CD8-positive, alpha-beta memory T cell (primary cell): ENCODE measurements at places on chromosomes 7 and 10.

- no peaks in the 10 kb centered on the region for H3K27me3 ChIP-seq
- DNase-seq: no peak
- no peaks in the 10 kb centered on the region for H3K4me1 ChIP-seq
- no peak overlapping the region for H3K27ac ChIP-seq
- H3K36me3 ChIP-seq: peaks cover 6% of the 10 kb centered on the region
These were observed 155.8 kb downstream of the MLLT10 start for GRCh38 chr10:21689881-21690280.

DNA sequence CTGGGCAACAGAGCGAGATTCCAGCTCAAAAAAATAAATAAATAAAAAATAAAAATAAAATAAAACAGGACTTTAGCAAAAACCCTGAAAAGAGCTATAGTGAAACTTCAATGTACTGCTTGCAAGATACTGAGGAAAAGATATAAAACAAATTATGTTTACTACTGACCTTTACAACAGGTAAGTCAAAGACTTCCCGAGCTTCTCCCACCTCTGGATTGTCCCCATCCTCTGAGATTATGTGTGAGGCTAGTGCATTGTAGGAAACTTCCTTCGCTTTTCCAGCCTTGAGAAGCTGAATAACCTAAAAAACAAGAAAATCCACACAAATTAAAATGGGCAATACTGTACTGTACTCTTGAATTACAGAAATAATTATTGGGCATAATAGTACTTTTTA is 4.4 kb downstream of the PAXIP1 start:
- H3K4me1 ChIP-seq: peaks cover 7% of the 10 kb centered on the region
- no peak for DNase-seq
- no peaks in the 10 kb centered on the region for H3K27me3 ChIP-seq
- H3K36me3 ChIP-seq: peaks cover 5% of the 10 kb centered on the region
- no peak overlapping the region for H3K27ac ChIP-seq
- H3K4me3 ChIP-seq: no peak overlapping the region

GRCh38 chr10:761376-761775 is 71.9 kb upstream of the DIP2C start:
- no peak overlapping the region for H3K4me3 ChIP-seq
- no peaks in the 10 kb centered on the region for H3K4me1 ChIP-seq
- no peaks in the 10 kb centered on the region for H3K36me3 ChIP-seq
- no peaks in the 10 kb centered on the region for H3K27me3 ChIP-seq
- no peak overlapping the region for H3K27ac ChIP-seq

DNA sequence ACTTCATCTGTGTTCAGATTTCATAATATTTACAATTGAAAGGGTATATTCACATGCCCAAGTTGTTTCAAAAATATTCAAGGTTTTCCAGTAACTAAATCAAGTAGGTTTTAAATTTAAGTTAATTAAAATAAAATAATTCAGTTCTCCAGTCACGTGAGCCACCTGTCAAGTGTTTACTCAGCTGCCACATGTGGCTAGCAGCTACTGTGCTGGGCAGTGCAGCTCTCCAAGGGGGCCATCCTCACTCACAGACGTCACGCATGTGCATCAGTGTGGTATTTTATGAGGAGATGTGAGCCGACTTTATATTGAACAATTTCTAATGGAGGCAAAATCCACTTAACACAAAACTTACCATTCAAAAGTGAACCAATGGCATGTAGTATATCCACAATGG is 69.7 kb upstream of the CAMK2B start:
- no peak for DNase-seq
- H3K4me3 ChIP-seq: no peak overlapping the region
- no peak overlapping the region for H3K27ac ChIP-seq

GRCh38 chr10:127892743-127893142 is at the start of gene CLRN3:
Gene CLRN3 (minus strand): TSS chr10:127892941. CDS start chr10:127892784, 157 bp downstream.
- no peaks in the 10 kb centered on the region for H3K27me3 ChIP-seq
- H3K36me3 ChIP-seq: no peaks in the 10 kb centered on the region
- no peak within 1 kb of the TSS for H3K4me3 ChIP-seq
- no peaks in the 10 kb centered on the region for H3K4me1 ChIP-seq
- no peak within 1 kb of the TSS for H3K27ac ChIP-seq

DNA sequence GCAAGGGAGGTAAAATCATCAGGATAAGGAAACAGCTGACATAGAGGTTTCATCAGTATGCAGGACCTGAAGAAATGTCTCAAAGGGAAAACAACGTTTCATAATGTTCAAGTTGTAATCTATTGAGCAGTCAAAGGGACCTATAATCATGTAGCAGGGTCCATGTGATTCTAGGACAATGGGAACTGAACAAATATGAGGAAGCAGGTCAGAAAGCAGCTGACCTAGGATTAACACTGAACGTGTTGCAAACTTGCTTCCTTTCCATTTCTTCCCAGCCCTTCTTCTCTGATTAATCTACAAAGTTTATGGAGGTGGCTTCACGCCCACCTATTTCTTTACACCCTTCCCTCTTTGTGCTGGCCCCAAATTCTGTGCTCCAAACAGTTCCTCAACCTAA is 256.9 kb upstream of the AKR1E2 start:
- peaks cover 3% of the 10 kb centered on the region for H3K27me3 ChIP-seq
- no peaks in the 10 kb centered on the region for H3K4me1 ChIP-seq
- no peaks in the 10 kb centered on the region for H3K36me3 ChIP-seq
- H3K4me3 ChIP-seq: no peak overlapping the region
- DNase-seq: no peak

DNA sequence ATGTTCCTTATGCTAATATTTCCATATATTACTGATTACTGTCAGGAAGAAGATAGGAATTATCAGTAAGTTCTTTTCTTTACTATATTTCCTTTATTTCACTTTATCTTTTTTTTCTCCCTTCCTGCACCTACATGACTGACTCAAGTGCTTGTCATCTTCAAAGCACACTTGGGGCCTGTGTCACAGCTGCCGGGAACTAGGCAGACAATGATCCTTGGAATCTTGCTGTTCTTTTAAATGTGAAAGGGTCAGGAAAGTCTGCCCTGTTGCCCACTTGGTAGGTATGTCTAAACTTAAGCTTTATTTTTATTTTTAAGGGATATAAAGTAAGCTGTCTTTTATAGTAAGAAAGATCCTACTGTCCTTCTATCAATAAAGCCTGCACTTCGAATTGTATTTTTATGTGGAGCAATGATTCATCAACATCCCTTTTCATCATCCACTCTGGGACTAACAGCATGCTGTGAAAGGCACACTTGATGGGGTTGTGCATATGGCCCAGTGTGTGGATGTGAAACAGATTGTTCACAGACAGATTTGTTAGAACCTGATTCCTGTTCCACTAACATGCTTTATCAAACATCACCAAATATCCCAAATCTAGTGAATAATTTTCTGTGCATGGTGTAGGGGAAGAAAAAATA is 556.9 kb downstream of the DNAJB9 start:
- no peak overlapping the region for H3K4me3 ChIP-seq
- no peaks in the 10 kb centered on the region for H3K36me3 ChIP-seq
- no peaks in the 10 kb centered on the region for H3K4me1 ChIP-seq
- H3K27me3 ChIP-seq: no peaks in the 10 kb centered on the region

DNA sequence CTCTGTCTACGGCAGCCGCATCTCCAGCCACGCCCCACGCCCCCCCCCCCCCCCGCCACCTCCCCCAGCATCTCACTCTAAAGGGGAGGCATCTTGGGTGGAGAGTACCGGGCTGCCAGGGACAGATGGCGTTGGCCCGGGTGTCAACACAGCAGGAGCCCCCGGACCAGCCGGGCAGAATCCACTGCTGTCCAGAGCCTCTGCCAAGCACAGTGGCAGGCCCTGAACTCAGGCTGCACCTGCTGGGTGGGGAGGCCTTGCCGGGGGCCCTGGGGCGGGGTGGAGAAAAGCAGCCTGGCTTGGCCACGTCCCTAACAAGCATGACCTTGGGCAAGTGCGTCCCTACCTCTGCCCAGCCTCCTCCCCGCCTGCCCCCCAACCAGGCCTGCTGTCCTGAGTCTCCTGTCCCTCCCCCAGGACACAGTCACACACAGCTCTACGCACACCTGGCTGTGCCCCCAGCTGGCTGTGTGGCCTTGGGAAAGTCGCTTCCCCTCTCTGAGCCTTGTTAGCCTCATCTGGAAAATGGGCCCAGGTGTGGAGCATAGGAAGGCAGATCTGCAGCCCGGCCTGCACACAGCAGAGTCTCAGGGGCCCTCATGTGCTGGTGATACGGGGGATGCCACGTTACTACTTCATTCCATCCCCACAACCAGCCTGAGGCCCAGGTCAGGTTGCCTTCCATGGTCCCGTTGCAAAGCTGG is 45.2 kb downstream of the MICALL2 start:
- no peak overlapping the region for H3K27ac ChIP-seq
- H3K36me3 ChIP-seq: no peaks in the 10 kb centered on the region
- H3K4me3 ChIP-seq: no peak overlapping the region
- peaks cover 23% of the 10 kb centered on the region for H3K4me1 ChIP-seq
- H3K27me3 ChIP-seq: no peaks in the 10 kb centered on the region

DNA sequence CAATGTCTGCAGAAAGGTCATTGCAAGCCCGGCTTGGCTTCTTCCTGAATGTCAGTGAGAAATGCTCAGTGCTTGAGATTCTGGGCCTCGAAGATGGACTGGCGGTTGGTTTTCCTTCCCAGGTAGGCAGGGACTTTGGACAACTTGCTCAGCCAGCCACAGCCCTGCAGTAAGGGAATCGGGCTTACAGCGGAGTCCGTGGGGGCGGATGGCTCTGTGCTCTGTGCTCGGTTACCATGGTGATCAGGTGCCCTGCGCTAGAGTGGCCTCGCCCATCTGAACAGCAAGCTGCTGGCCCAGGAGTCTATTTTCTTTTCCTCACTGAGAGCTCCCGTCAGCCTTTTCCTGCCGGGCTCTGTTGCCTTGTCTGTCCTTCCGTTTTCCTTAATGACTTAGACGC is 77.8 kb upstream of the SH2B2 start:
- H3K27ac ChIP-seq: no peak overlapping the region
- H3K4me3 ChIP-seq: no peak overlapping the region
- no peaks in the 10 kb centered on the region for H3K4me1 ChIP-seq
- no peak for DNase-seq
- H3K36me3 ChIP-seq: no peaks in the 10 kb centered on the region

- no peak for DNase-seq
- H3K36me3 ChIP-seq: no peaks in the 10 kb centered on the region
- no peak overlapping the region for H3K4me3 ChIP-seq
- no peaks in the 10 kb centered on the region for H3K4me1 ChIP-seq
These were observed 655.0 kb downstream of the SDK1 start for GRCh38 chr7:3955751-3956696.

DNA sequence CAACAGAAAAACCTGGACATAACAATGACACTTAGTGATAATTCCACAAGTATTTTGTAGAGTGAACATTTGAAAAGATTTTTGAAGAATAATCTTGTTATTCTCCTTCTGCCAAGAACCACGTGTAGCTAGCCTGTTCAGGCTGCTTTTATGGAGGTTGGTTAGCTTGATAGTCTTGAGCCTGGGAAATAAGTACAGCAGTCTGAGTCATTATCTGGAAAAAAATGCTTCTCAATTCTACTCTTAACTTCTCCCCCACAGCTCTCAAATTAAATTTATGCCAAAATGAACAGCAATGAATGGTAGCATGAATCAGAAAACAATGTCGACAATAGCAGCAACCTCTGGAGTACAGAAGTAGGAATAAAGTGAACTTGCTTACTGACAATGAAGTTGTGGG is 63.2 kb downstream of the GPR37 start:
- H3K4me1 ChIP-seq: no peaks in the 10 kb centered on the region
- no peaks in the 10 kb centered on the region for H3K36me3 ChIP-seq
- H3K27ac ChIP-seq: no peak overlapping the region
- DNase-seq: no peak
- H3K27me3 ChIP-seq: no peaks in the 10 kb centered on the region

DNA sequence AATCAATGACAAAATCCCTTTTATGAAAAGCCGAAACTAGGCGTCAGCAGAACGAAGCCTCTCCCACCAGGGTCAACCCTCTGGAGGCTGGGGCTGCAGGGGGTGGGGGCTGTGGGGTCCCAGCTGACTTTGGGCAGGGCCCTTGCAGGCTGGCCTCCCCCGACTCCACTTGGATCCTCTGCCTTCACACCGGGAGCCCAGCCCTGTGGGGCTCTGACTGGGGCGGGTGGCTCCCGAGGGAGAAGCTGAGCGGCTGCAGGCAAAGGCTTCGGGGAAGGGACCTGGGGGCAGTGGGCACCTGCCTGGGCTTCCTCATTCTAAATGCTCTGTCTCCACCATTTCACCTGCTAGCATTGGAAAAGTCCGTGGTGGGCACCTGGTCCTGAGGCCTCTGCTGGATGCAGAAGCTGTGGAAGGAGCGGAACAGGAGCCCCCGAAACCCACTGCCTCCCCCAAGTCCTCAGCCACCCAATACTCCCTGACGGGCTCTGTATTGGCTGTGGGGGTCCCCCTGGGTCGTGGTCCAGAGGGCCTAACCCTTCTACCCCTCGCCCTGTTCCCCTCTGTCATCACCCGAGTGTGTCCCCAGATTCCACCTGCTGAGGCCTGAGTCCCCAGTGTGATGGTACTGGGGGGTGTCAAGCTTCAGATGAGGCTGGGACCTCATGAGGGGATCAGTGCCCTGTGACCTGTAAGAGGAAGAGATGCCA is 108.6 kb downstream of the DNAJB6 start:
- no peaks in the 10 kb centered on the region for H3K4me1 ChIP-seq
- no peak for DNase-seq
- H3K27ac ChIP-seq: no peak overlapping the region

DNA sequence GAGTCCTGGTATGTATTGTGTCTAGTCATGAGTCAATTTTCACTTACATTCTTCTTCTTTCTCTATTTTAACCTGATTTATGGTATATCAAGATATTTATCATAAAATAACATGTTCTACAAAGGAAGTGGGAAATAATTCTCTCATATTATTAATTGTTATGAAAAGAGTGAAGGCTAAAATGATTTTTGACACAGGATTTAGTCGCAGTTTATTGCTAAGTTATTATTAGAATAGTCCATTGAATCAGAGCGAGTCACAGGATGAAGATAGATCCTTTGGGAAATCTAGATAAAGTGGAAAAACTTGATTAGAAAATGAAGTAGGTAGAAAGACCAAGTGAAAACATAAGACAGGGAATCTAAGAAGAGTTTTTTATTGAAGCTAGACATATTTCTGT is 184.3 kb upstream of the DGKB start:
- no peak overlapping the region for H3K27ac ChIP-seq
- DNase-seq: no peak
- H3K4me1 ChIP-seq: no peaks in the 10 kb centered on the region
